ENCODE measurements at places on chromosomes 16 and 17.

DNA sequence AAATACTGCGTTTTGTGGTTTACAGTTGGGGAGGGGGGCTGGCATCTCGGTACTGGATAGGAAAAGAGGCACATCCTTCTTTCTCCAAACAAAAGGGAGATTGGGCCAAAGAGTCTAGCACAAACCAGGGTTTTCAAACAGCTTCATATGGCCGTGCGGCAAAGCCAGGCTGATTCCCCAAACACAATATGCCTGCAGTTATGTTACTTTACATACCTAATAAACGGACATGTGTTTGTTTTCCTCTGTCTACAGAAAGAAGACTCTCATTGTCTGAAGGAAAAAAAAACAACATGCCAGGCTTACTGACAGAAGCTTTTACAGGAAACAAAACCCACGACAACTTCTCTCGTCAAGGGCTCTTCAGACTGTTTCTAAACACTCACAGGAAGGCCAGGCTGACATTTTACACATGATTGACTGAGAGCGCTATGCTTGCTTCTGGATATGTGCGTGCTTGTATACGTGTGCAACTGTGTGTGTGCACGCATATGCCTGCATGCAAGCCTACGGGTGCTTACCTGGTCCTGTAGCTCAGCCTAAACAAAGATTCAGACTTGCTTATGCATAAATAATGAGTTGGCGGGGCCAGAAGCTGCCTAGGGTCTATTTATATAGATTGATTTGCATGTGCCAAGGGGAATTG, 461.0 kb upstream of the C16orf82 start:
- DNase-seq: no peak

- DNase-seq: no peak
These were observed 258.6 kb downstream of the NTN1 start for GRCh38 chr17:9279893-9280292.

GRCh38 chr17:40469805-40470675, 26.8 kb downstream of the IGFBP4 start:
- no peak for DNase-seq

GRCh38 chr16:83953796-83954576, 946 bp downstream of the OSGIN1 start:
- peak; percentile 35 for DNase-seq

DNA sequence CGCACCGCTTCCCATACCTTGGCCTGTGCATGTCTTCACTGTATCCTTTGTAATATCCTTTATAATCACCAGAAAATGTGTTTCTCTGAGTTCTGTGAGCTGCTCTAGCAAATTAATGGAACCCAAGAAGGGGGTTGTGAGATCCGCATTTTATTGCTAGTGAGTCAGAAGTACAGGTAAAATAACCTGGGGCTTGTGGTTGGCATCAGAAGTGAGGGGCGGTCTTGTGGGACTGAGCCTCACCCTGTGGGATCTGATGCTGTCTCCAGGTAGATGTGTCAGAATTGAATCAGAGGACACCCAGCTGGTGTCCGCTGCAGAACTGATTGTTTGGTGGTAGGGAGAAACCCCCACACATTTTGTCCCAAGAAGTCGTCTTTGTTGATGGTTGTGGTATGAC, 382.4 kb downstream of the SNX29 start:
- no peak for DNase-seq

GRCh38 chr16:83936581-83937165, 16.4 kb upstream of the OSGIN1 start:
- peak; percentile 70 for DNase-seq

DNA sequence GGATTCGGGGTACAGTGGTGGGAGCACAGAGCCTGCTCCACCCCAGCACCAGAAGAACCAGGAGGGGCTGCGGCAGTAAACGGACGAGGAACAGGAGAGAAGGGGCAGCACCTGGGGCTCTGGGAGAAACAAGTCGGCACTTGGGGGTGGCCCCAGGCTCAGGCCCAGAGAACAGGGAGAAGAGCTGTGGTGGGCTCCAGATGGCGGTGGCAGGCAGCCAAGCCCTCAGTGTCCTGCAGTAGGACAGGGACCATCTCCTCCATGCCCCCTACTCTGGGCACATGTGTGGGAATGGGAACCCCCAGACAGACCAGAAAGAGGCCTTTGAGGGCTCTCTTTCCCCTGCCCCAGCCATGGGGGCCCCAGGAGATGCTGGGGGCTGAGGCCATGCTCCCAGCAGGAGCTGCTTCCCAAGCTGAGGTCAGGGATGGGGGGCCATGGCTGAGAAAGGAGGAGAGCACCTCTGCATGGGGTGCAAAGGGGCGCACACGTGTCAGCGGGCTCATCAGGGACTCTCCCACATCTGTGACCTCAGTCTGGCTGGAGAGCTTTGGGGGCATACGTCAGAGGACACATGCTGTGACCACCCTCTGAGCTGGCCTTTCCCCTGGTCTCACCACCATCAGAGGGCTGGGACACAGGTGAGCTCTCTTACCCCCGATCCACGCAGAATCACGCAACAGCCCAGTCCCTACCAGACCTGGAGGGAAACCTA, 6.8 kb downstream of the USH1G start:
- peak; percentile 59 for DNase-seq

- DNase-seq: no peak
These were observed 5.4 kb downstream of the VMP1 start for GRCh38 chr17:59712862-59713261.

DNA sequence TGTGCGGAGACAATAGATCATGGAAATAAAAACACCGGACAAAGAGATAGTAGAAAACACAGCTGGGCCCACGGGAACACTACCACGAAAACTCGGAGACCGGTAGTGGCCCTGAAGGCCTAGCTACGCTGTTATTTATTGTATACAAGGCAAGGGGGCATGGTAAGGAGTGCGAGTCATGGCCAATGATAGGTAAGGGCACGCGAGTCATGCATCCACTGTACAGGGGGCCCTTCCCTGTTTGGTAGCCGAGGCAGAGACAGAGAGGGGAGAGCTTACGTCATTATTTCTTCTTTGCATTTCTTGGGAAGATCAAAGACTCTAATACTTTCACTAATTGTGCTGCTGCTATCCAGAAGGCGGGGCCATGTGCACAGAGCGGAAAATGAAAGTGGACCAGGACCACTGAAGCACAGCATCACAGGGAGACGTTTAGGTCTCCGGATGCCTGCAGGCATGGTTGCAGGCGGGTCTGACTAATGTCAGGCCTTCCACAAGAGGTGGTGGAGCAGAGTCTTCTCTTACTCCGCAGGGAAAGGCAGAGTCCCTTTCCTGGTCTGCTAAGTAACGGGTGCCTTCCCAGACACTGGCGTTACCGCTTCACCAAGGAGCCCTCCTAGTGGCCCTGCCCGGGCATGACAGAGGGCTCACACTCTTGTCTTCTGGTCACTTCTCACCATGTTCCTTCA, 74.4 kb upstream of the ARL4D start:
- DNase-seq: no peak

- no peak for DNase-seq
These were observed 70.2 kb downstream of the CCDC182 start for GRCh38 chr17:57674894-57675293.

DNA sequence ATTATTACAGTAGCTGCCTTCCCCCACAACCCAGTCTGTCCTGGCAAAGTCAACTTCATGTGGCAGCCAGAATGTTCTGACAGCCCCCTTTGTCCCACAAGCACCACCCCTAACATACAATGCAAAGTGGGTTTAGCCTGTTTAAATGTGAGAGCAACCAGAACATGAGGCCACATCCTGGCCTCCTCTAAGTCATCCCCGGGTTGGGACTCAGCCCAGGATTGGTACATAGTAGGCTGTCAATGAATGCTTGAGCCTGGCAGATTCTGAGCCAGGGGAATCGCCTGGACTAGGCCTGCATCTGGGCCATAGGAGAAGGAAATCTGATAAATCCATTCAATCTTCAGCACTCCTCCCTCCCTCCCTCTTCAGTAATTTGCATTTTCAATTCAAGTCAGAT, 4.3 kb upstream of the ITGA3 start:
- DNase-seq: no peak

DNA sequence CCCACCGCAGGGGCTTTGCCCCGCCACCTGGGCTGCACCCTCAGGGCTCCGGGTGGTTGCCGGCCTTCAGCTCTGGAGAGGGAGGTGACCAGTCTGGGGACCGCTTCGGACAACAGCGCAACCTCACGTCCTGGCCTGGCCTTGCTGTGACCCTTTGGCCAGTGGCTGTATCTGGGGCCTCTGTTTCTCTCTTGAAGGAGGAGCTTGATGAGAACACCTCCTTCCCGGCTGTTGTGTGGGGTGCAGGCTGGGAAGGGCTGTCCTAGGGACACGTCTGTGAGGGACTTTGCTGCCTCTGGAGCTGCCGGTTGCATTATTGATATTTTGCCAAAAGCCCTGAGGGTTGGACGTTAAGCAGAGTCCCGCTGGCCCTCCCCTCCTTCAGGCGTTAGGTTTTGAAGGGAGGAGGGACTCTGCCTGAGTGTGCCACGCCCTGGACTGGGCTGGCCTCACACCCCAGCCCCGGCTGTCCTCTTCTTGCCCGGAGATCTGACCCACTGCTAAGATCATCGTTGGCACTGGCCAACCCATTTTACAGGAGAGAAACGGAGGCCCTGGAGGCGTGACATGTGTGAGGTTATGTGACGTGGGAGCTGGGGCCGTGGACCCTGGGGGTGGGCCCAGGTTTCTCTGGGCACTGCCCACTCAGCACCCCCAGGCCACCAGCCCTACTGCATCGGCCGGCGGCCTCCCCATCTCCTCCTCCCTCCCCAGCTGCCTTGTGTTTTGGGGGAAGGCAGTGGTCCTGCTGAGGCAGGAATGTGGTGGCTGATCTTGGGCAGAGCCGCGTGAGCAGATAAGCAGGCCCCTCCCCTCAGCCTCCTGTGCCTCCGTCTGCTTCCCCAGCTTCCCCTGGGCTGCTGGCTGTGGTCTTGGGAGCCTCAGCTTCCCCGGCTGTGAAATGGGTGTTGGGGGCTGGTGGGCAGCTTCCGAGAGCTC, 8.5 kb downstream of the ZFPM1 start:
- no peak for DNase-seq

DNA sequence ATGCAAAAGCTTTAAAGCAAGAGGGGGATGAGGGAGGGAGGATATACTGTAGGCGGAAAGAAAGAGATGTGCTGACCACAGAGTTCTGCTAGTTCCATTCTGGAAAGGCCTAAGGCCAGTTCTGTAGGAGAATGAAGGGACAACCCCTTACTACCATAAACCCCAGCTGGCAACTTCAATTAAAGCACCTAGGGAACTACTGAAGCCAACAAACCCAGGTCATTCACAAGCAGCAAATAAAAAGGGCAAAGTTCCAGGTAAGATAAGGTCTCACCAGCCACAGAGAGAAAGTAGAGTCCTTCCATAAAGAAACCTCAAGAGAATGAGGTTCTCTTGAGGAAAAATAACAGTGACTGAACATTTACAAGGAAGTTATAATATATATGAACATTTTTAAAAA, 12.8 kb downstream of the TERF2 start:
- DNase-seq: no peak

GRCh38 chr17:50920041-50920410, 53.9 kb upstream of the TOB1 start:
- no peak for DNase-seq

- no peak for DNase-seq
These were observed 40.3 kb upstream of the ERN1 start for GRCh38 chr17:64170286-64170685.

DNA sequence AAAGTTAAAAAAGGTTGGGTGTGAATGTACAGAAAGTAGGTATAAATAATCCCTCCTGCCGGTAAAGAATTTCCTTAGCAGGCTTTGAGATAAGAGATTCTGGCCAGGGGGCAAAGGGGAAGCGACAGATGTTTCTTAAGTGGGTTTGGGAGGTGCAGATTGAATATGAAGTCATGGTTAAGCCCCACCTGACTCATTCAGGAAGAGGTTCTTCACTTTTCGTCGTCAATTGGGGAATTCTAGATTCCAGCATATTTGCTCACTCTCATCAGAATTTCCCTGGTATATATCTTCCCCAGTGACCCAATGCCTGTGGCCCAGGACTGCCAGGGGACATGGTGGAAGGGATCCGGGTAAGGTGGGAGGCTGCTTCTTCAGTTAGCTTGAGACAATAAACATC, 127.8 kb downstream of the CPPED1 start:
- DNase-seq: peak; percentile 85

GRCh38 chr17:21160401-21160800, 33.6 kb downstream of the DHRS7B start:
- no peak for DNase-seq

DNA sequence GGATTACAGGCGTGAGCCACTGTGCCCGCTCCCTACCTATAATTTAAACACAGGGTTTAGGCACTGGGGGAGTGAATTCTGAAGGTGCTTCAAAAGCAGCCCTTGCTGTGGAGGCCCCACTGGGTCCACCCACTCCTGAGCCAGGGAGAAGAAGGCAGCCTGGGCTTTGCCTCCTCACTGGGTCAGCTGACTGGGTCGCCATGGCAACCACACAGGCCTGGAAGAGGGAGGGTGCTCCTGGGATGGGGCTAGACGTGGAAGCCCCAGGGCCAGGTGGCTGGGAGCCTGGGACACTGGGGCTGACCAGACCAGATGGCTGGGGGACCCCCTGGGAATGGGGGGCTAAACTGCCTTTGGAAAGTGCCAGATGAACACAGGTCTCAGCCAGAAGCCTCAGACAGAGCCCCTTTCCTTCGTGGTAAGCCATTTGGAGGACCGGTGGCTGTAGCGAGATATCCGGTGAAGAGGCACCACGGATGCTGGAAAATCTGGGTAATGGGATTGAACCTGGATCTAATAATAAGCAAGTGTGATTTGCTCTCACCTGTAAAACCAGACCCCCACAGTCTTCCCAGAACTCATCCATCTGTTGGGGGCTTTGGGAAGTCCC, 32.9 kb downstream of the TRARG1 start:
- peak; percentile 83 for DNase-seq

- DNase-seq: no peak
These were observed 444.0 kb downstream of the XYLT1 start for GRCh38 chr16:17026600-17027242.

- DNase-seq: no peak
These were observed 41.6 kb downstream of the SPAG9 start for GRCh38 chr17:51079049-51079448.

DNA sequence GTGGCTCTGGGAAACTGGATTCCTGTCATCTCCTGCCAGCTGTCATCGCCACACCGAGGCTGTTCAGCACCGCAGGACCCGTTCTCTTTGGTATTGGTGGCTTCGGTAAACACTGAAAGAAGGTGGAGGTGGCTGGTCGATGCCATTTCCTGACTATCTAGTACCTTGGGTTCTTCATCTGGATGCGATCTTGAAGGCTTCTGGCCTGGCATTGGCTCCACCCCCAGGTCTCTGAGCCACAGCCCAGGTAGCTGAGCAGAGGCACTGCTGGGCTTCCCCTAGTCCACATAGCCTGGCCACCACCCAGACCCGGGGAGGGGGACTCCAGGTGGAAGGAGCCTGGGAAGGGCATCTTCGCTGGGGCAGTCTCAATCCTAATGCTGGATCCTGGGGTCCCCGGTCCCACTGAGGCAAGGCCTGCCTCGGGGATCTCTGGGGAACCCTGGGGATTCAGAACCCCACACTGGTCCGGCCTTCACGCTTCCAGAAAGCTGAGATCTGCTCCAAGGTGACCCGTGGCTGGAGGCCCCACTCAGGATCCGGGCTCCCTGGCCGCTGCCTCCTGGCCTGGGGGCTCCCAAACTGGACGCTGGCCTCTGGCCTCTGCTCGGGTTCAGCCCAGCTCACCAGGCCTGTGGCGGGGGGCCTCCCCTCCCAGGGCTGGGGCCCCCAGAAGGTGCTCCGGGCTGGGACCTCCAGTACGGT, 1.8 kb downstream of the C16orf54 start:
- DNase-seq: no peak

GRCh38 chr17:76397687-76398522, 13.5 kb downstream of the SPHK1 start:
- DNase-seq: peak; percentile 85

- peak; percentile 32 for DNase-seq
These were observed 77.9 kb downstream of the GOSR1 start for GRCh38 chr17:30554839-30555751.

Data from NCI-H524 (cell line).